ENCODE measurements at places on chromosomes 13 and 19. TPM values are rescaled to one million over a fixed set of nuclear protein-coding genes. Genes with fewer than 3 reads are reported as not detected.

The CDX2 gene
- not detected for polyA plus RNA-seq

The HIPK4 gene
- polyA plus RNA-seq: 0.20 TPM

- DNase-seq: no peak
Measured at GRCh38 chr13:80823472-80823871, 482.5 kb upstream of the SPRY2 start.

DNA sequence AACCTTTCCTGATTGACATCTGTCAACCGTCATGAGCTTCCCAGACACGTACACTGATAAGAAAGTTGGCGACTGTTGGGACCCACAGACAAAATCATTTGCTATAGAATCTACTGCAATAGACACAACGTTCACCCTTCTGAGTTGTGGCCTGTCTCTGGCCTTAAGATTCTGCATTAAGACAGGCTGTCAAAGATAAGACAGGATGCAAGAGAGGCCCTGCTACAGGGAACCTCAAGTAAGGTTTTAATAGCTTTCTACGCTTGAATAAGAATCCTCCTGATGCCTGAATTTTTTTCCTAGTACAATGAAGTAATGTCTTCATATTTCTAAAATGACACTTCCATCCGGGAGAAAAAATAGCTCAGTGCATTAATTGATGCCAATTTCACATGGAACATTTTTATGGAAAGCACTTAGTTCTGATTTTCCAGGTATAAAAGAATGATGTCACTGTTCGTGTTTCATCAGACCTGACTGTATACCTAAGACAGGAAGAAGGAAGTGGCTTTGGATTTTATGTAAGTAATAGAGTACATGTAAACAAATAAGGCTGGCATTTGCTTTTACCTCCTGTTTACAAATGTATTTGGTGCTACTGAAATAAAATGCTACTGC, 275.2 kb upstream of the GPC6 start:
- no peak for DNase-seq

DNA sequence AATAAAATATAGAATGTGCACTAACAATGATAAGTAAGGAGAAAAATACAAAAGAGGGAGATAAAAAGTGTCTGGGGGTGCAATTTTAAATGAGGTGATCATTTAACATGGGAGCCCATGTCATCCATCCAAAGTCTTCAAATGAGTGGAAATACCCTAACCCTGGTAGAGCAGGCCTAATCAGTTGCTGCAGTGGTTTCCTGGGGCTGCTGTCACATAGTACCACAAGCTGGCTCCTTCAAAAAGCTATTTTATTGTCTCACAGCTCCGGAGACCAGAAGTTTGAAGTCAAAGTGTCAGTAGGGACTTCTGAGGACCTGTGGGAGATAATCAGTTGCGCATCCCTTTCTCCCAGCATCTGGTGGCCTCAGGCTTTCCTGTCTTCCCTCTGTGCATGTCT, 717.9 kb downstream of the DIAPH3 start:
- no peak for DNase-seq

DNA sequence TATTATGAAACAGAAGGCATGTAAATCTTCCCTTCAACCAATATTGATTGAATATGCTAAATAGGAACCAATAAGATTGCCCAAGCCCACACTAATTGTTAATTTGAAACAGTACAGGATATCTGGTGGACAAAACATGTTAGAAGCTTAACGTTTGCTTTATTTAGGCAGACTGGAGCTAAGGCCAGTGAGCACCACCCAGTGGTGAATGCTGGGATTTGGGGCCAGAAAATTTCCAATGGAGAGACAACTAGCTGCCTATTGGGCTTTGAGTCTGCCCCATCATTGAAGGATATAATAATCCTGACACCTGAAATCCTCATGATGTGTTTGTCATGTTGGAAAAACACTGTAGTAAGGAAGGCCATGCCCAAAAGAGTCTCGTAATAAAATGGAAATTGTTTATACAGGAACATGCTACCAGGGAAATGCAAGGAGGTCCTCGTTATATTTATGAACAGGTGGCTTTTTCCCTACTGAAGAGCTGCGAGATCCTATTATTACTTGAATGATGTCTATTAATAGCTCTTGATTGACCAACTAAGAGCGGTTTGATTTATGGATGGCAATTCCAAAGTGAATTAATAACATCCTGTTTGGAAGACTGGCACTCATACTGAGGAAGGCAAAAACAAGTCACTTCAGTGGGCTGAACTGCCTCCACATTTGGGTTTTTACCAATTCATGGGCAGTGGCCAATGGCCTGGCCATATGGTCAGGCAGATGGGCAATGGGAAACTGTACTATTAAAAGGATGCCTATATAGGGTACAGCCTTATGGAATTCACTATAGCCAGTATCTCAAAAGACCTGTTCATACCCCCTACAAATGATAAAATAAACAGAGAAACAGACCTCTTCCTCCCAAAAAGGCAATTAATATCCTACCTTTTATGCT, 8.7 kb downstream of the SIGLECL1 start:
- peak; percentile 47 for DNase-seq

DNA sequence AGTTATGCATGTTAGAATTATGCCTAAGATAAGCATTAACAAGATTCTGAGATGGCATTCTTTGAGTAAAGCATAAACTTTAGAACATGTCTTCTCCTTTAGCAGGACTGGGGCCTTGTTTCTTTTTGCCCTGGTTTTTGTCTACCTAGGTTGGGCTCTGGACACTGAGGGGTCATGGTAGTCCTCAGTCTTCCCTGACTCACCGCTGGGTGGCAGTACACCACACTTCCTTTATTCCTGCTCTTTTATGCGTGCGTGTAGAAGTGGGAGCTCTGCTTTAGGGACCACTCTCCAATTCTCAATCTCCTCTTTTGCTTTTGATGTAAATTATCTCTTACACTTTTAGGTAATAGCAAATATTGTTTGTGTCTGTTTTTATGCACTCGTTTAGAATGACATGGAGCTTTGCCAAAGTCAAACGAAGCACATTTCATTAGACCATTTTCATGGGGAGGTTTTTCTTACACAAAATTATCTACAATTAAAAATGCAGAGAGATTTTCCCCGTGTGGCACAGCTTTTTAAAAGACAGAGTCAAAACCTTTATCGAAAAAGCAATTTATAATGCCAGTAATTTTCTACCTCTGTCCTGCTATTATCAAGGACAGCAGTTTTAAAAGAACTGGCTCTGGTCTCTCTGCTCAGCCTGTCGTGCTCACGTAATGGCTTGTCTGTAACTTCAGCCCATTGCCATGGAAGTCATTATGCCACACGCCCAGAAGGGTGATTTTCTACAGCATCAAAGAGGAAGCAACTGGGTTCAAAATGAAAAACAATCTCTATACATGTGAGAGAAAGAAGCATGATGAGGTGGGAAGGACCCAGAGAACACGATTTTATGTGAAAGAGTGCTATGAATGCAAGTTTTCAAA, 413.9 kb downstream of the COG6 start:
- DNase-seq: peak; percentile 79

DNA sequence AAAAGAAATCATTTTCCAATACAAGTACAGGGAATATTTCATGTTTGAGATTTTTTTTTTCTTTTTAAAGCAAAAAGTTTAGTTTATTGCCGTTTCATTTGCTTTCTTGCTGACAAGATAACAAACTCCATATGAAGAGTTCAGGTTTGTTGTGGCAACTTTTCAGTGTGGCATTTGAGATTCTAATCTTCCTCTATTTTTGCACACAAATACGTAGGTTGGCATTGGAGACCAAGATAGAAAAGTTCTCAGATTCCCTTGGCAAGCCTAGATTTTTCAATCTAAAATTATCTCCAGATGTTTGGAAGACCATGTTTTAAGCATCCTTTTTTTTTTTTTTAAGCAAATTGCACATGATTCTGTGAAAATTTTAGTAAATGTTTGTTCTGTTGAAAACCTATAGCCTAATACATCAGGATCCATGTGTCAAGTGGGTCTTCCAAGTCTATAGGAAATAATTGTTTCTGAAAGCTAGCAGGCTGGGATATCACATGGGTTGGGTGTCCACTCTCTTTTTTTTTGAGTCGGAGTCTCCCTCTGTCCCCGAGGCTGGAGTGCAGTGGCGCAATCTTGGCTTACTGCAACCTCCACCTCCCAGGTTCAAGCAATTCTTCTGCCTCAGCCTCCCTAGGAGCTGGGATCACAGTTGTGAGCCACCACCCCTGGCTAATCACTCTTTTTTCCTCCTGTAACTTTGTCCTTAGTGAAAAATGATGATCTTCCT, 2.6 kb downstream of the GARRE1 start:
- DNase-seq: no peak

DNA sequence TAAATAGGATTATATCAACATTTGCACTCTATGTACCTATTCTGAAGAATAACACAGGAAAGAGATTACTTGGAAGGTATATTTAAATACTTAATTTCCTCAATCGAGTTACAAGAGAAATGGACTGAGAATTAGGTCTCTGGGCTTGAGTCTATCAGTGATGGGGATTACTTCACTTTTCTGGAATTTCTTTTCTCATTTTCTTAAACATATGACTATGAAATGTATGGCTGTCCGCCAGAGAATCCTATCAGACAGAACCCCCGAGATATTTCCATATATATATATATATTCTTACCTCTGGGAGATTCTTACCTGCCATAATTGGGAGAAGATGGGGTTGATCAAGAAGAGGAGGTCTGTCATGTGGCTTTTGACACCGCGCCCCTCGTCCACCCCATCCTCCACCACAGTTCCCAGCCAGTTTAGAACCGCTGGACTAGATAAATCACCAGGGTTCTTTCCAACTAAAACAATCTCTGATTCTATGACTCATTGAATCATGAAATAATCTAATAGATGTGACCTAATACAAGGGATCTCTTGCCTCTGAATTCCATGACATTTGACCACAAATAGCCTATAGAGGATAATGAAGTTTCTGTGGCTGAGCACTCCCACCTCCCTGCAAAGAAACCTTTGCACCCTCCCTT, 231.3 kb downstream of the TBC1D4 start:
- DNase-seq: no peak

GRCh38 chr19:31908496-31909225, 436.7 kb upstream of the ZNF507 start:
- no peak for DNase-seq

- DNase-seq: no peak
Measured at GRCh38 chr13:34156841-34157365, 339.0 kb downstream of the RFC3 start.

GRCh38 chr13:42612021-42612765, 38.2 kb downstream of the TNFSF11 start:
- no peak for DNase-seq

GRCh38 chr19:3656747-3657394, 30.3 kb upstream of the CACTIN start:
- DNase-seq: no peak

DNA sequence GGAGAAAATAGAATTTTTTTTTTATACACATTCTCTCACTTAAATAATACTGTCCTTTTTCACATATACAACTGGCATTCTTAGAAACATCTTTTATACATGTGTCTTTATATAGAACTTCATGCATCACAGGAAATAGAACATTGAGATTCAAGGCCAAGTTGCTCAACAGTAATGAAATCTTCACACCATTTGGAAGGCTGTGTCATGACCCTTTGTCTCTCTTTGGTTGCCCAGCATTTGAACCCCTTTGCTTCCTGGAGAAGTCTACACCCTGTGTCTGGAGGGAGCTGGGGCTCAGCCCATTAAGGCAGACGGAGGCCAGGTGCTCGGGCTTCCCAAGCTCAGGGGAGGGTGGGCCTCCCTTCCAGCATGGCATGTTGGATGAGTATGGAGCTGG, 41.1 kb downstream of the B3GLCT start:
- DNase-seq: no peak

- DNase-seq: no peak
Measured at GRCh38 chr13:39586151-39586550, 16.8 kb downstream of the LHFPL6 start.

DNA sequence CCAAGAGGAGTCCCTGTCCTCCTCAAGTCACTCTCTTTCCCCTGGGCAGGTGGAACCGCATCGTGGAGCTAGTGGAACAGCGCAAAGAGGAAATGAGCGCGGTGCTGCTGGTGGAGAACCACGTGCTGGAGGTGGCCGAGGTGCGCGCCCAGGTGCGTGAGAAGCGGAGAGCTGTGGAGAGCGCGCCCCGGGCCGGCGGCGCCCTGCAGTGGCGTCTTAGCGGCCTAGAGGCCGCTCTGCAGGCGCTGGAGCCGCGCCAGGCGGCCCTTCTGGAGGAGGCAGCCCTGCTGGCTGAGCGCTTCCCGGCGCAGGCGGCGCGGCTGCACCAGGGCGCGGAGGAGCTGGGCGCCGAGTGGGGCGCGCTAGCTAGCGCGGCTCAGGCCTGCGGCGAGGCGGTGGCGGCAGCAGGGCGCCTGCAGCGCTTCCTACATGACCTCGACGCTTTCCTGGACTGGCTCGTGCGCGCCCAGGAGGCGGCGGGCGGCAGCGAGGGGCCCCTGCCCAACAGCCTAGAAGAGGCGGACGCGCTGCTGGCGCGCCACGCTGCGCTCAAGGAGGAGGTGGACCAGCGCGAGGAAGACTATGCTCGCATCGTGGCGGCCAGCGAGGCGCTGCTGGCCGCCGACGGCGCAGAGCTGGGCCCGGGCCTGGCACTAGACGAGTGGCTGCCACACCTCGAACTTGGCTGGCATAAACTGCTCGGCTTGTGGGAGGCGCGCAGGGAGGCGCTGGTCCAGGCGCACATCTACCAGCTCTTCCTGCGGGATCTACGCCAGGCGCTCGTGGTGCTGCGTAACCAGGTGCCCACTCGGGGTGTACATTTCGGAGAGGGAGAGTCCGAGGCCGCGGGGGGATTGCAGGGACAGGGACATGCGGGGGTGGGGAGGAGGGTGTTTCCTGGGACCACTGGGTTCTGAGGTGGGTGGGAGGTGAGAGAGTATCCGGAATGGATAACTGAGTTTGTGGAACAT, 52.8 kb downstream of the SPTBN4 start:
- DNase-seq: no peak

- no peak for DNase-seq
Measured at GRCh38 chr13:44313674-44314073, 60.0 kb upstream of the SERP2 start.

- DNase-seq: peak; percentile 90
Measured at GRCh38 chr13:98484289-98485219, 92.4 kb downstream of the STK24 start.

DNA sequence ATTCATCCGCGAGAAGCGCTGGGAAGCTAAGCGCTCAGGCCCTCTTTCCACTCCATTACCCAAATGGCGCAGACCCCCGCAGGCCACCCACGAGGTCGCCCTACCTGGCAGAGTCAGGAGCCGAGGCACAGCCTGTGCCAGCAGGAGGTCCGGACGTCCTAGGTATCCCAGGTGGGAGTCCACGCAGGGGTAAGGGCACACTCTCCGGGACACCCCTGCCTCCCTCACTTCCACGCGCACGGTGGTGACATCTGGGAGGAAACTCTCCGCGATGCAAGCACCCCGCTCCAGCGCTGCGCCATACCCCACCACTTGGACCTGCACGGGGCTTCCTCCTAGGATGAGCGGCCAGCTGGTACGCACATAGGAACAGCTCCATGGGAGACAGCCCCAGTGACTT, 95.1 kb upstream of the ARHGEF7 start:
- DNase-seq: no peak

GRCh38 chr13:46516599-46517338, 36.2 kb upstream of the LRCH1 start:
- peak; percentile 57 for DNase-seq

Data from left kidney (tissue), 8 donors.